Stimulated activated CD8-positive, alpha-beta memory T cell treated with anti-CD3 and anti-CD28 coated beads, Interleukin-7, amount 100 ng/mL, for 48 hours (primary cell): ENCODE measurements at places on chromosomes 2 and 18.

- DNase-seq = no peak
Measured at GRCh38 chr2:23782126-23782525, 144.8 kb downstream of the ATAD2B start.

DNA sequence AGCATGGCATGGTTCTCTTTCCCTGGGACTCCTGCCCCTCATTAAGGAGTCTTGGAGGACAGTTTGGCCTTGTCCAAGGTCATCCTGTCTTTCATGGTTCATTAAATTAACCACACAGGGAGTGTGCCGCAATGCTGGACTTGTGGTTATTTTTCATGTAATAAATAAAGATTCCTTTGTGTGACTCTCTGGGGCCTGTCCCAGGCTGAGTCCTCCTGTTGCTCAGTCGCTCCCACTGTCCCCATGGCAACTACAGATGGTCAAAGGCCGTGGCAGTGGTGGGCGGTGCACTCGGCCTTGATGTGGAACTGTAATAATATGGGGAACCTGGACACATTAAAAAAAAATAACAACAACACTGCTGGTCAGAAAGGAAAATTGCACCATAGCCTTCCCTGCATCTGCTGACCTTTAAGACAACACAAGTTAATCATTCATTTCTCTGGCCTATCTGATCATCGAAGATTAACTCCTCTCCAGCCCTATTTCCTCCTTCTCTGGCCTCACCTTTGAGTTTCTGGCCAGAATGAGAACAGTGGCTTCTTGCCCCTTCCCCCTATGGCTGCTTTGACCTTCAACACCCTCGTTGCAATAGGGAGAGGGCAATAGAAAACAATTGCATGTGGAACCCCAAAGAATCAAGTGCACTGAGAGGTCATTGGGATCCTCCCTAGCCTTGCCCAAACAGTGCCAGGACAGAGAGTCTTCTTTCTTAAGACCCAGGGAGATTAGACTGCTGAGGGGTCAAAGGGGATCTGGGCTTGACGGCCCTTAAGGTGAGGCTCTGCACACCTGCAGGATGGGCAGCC, 44.7 kb downstream of the PSD4 start:
- DNase-seq = no peak

DNA sequence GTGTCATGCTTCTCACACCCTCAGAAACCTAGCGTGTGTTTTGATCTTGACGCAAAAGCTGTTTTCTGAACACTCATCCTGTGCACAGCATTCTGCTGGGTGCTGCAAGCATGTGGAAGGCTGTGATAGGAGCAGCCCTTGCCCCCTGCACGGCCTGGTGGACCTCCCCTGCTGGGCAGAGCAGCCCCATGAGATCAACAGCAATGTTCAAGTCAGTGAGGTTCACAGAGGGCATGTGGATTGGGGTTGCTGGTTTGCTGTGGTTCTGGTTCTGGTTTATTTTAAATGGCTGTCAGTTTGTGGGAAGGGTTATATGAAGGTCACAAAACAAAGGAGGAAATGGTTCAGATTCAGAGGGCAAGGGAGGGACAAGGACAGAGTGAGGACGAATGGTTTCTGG, 71.3 kb downstream of the SOWAHC start:
- DNase-seq = no peak

GRCh38 chr2:64777841-64778240, 124.1 kb upstream of the SERTAD2 start:
- no peak for DNase-seq

DNA sequence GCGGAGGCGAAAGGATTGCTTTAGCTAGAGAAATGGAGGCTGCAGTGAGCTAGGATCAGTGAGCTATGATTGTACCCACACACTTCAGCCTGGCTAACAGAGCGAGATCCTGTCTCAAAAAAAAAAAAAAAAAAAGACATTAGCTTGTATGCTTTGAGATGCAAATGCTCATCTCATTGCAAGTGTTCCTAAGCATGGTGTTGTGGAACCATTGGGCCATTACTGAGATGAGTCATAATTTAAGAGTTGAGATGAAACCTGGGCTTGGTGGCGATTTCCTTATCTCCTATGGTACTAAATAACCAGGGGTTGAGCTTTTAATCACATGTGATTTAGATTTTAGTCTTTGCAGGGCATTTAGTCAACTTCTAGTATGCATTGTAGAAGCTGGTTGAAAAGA, 2.2 kb downstream of the PLEKHA3 start:
- no peak for DNase-seq

DNA sequence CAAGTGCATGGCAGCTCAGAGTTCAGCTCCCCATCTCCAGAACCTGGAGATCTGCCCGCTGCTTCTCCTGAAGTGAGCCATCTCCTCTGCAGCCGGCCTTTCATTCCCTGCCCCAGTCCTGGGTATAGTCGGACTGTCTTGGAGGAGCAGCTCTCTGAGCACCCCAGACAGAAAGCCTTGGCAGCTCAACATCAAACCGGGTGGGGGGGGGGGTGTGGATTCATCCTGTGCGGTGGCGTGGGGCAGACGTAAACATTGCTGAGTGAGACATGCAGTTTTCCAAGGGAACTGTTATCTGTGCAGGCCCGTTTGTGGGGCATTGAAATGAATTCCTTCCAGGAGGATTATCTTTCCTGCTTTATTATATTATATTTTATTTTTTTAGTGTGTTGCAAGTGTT, 125.9 kb upstream of the MYCN start:
- DNase-seq = no peak
